Stimulated activated CD8-positive, alpha-beta memory T cell treated with anti-CD3 and anti-CD28 coated beads, Interleukin-7, amount 100 ng/mL, for 48 hours (primary cell): ENCODE measurements at places on chromosomes 2 and 18.
A peak's percentile ranks its signal among the peaks of the same experiment; 100 is the strongest.

GRCh38 chr2:96762529-96763311, 2.0 kb downstream of the CNNM4 start:
- no peak for DNase-seq

DNA sequence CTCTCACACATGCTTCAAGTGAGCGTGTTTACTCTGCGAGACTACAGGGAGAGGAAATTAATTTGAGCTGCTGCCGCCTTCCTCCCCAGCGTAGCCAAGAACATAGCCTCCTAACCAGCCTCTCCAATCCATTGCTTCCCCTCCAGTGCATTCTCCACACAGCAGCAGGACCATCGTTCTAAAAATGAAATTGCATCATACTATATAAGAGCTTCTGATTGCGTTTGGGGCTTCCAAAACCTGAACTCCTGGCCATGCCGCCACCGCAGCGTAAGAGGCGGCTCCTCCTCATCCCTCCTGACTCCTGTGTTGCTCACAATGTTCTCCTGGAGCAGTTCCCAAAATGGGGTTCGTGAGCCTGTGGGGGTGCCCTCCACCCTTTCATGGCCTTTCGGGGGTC, 142.1 kb downstream of the MYT1L start:
- DNase-seq, result no peak

DNA sequence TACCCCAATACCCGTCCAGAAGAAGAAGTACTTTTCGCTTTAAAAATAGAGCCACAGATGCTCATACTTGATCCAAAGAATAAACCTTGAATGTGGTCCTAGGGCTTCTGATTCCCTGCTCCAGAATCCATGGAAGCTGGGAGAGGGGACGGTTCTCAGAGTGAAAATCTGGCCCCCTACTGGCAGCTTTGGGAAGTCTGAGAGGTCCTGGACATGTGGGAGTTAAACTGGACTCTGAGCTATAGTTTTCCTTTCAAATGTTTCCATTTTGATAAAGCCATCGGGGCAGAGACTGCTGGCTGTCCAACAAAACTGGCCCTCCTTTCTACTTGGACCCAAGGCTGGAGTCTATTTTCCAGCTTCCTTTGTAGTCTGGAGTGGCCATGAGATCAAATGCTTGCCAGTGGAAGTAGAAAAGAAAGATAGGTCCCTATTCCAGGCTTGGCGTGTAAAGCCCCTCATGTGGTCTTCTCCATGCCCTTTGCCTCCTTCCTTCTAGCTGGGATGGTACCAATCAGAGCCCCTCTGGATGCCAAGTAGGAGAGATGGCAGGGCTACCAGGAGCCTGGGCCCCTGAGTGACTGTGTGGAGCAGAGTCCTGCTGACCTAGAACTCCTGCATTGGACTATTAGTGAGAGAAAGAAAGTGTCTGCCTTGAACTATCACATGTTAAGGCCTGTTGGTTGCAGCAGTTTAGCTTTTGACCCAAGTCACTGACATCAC, 37.7 kb upstream of the TBC1D8 start:
- no peak for DNase-seq

DNA sequence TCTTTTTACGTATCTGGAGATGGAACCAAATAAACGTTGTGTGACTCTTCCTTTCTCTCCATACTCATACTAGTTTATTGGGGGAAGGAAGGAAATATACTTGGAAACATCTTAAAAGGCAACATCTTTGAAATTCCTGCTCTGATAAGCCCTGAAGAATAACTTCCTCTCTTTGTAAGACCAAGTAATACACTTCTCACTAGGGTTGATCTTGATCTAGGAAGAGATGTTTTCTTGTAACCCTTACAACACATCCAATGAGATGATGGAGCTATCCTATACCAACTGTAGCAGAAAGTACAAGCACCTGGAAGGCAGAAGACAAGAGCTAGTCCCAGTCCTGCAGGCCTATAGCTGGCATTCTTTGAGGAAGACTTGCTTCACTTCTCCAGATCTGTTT, 2.0 kb downstream of the ANKRD44 start:
- DNase-seq, result no peak

DNA sequence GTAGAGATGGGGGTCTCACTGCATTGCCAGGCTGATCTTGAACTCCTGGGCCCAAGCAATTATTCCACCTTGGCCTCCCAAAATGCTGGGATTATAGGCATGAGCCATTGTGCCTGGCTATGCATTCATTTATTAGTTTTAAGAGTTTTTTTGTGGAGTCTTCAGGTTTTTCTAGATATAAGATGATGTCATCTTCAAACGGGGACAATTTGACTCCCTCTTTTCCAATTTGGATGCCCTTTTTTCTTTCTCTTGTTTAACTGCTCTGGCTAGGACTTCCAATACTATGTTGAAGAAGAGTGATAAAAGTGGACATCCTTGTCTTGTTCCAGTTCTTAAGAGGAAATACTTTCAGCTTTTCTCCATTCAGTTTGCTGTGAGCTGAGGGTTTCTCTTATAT, 113.7 kb upstream of the PARD3B start:
- DNase-seq, result no peak

DNA sequence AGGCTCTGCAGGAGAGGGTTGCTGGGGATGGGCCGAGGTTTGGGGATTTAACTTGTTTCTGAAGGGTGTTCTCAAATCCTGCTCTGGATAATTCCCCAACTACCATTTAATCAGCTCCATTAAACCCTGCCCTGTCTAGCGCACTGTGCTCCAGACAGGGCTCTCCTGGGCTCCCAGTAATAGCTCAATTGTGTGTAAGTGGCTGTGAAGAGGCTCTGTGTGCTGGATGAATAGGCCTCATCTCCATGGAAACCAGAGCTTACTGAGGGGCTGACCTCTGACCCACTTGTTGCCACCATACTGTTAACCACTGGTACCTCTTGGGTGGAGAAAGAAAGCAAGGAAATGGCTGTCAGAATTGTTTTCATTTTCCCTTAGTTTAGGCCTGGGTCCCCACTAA, 92.9 kb downstream of the TGOLN2 start:
- no peak for DNase-seq

GRCh38 chr2:63851691-63852311, 10.1 kb downstream of the UGP2 start:
- DNase-seq, result no peak

DNA sequence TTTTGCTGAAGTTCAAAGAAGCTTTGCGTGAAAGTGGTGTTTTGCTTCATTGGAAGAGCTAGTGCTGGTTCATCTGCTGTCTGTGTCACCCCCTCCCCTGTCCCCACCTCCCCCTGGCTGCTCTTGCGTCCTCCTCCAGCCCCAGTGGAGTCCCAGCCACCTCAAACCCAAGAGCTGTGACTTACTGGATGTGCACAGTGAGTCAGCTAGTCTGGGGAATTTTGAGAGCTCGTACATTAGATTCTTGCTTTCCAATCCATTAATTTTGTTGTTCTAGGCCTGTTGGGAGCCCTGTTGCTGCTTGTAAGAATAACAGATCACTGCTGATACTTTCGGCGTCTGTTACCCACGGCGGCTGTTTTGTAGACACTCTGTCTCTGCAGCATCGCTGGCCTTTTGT, 412.1 kb downstream of the TSN start:
- no peak for DNase-seq

GRCh38 chr2:150630587-150631235, 143.2 kb upstream of the RND3 start:
- no peak for DNase-seq

DNA sequence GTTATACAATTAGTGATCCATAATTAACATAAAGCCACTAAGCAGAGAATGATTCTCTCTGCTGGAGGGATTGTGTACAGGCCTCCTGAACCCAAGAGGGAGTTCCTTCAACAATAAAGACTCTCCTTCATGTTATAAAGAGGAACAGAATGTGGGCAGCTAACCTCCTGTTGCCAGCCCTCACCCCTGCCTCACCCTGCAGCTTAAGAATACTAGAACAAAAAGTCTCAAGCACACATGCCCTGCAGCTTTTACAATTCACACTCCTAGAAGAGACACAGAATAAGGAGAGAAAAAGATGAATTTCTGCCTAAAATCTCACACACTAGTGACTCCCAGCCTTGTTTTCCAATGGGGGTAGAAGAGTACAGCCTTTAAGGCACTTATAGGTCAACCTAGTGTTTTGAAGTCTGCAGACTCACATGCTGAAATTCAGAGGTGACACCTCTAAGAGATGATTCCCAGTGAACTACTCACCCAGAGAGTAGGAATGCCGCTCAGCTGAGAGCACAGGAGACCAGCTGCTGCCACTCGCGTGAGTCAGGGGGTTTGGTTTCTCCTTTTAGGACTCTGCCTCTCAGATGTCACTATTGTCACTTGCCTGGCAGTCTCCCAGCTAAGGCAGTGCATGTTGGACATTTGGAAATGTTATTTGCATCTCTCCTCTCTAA, 32.5 kb upstream of the IL1RL1 start:
- DNase-seq, result no peak

DNA sequence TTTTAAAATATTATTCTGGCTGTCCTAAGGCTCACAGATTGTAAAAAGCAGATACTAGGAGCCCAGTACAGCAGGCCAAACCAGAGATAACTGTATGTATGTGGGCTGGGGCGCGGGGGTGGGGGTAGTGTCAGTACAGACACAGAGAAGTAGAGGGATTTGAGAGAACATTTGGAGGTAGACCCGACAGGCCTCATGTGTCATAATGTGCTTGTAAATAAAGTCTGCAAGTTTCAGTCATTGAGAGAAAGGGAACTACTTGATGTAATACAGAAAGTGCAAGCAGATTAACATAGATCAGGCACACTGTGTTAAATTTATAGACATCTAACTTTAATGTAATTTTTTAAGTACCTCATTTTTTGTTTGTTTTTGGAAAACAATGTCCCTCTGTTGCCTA, 7.4 kb upstream of the POLI start:
- DNase-seq, result peak; percentile 23

DNA sequence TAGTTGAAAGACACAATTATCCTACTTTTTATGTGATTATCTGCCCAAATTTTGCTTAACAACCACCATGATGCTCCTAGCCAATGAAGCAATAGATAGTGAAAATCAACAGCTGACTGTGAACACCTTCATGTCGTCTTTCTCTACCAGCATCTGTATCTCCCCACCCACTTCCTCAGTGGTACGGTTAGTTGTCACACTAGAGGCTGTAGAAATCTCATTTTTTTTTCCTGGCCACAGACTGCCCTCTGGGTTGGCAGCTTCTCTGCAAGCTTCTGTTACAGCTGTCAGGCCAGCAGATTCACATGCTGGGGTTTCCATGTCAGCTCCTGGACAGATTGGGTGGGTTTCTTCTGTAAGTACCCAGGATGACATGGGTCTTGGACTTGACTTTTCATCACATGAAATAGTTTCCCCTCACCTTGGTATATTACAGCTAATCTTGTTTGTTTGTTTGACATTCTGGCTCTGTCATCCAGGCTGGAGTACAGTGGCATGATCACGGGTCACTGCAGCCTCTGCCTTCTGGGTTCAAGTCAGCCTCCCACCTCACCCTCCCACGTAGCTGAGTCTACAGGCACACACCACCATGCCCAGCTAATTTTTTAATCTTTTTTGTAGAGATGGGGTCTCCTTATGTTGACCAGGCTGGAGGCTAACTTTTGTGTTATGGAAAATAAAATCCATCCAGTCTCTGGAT, 24.3 kb downstream of the STAT4 start:
- DNase-seq, result no peak
